ENCODE measurements at places on chromosomes 7 and 10. TPM values are rescaled to one million over a fixed set of nuclear protein-coding genes. Genes with fewer than 3 reads are reported as not detected.

DNA sequence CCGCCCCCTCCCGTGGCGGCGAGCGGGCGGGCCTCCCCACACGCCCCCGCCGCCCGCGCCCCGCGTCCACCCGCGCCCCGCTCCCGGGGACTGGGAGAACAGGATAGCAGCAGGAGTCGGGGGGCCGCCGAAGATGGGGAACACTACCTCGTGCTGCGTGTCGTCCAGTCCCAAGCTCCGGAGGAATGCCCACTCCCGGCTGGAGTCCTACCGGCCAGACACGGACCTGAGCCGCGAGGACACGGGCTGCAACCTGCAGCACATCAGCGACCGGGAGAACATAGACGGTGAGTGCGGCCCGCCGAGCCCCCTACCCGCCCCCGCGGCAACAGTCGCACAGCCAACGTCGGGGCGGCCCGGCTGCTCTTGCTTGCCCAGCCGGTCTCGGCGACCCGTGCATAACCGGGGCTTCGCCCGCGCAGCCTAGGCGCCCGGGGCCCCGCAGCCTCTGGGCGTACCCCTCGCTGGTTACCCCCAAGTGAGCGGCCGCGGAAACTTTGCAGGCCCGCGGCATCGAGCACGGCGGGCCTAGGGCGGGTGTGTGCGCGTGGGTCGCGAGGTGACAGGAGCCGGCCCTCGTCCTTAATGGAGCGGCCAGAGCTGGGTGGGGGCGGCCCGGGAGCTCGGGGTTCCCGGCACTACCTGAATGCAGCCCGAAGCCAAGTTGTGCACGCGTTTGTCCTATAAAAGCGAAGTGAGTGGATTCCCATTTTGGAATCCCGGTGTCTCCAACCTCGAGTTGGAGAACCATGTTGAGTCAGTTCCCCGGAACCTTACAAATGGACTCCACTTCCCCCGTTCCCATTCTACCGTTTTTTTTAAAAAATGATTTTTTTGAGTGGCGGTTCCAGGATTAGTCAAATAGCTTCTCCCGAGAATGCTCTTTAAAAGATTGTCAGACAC is 863 bp downstream of the CCNY start:
- H3K4me3 ChIP-seq: peak overlapping the region; percentile 95
- peaks cover 60% of the 10 kb centered on the region for H3K4me1 ChIP-seq
- H3K27ac ChIP-seq: peak overlapping the region; percentile 86
- H3K36me3 ChIP-seq: no peaks in the 10 kb centered on the region
- no peaks in the 10 kb centered on the region for H3K27me3 ChIP-seq
- no peak for DNase-seq

DNA sequence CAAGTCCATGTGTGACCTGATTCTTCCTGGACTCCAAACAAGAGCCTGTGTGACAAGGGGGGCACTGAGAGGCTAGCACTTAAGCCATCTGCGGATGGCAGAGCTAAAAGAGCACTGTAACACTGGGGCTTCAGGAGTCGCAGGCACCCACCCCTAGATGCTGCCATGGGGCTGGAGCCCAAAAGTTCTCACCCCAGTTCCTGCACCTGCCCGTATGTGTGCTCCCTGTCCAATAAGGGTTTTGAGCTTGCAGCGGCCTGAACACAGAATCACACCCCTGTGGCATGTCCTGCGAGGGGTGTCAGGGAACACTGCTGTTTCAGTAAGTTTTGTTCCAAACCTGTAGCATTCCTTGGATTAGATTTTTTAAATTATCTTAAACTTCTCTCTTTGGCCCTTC is 53.2 kb upstream of the GPR37 start:
- no peak overlapping the region for H3K27ac ChIP-seq
- peaks cover 24% of the 10 kb centered on the region for H3K36me3 ChIP-seq
- no peak overlapping the region for H3K4me3 ChIP-seq
- H3K4me1 ChIP-seq: no peaks in the 10 kb centered on the region
- no peaks in the 10 kb centered on the region for H3K27me3 ChIP-seq
- DNase-seq: no peak

DNA sequence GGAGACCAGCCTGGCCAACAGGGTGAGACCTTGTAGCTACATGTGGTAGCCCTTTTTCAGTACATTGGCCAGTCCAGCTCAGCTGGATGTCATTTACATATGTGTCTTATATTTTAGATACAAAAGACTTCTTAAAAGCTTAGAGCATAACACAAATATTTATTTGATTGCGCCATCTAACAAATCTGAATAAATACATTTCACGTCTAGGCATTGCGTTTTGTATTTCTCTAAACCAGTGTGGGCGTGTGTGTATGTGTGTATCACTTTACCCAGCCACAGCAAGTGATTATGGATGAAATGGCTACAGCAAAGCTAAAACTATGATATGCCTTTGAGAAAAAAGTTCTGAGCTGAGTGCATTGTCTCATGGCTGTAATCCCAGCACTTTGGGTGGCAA is 14.0 kb downstream of the RABGEF1 start:
- H3K4me3 ChIP-seq: no peak overlapping the region
- H3K36me3 ChIP-seq: no peaks in the 10 kb centered on the region
- H3K27ac ChIP-seq: no peak overlapping the region
- no peaks in the 10 kb centered on the region for H3K27me3 ChIP-seq

The HMX2 gene
- not detected for total RNA-seq

- H3K27ac ChIP-seq: no peak overlapping the region
- DNase-seq: no peak
- H3K4me3 ChIP-seq: no peak overlapping the region
- no peaks in the 10 kb centered on the region for H3K27me3 ChIP-seq
- H3K36me3 ChIP-seq: no peaks in the 10 kb centered on the region
- no peaks in the 10 kb centered on the region for H3K4me1 ChIP-seq
Measured at GRCh38 chr10:121091961-121092719, 241.0 kb downstream of the WDR11 start.

DNA sequence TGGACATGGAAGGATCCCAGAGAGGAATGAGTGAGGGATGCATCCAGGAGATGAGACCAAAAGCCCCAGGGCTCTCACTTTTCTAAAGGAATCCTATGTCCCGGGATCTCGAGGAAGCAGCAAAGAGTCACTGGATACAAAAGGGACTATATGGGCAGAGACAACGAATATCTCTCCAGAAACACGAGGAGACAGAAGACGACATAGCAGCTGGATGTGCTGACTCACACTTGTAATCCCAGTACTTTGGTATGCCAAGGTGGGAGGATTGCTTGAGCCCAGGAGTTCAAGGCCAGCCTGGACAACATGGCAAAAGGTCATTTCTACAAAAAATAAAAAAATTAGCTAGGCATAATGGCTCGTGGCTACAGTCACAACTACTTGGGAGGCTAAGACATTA is 24.7 kb upstream of the MSMB start:
- peak; percentile 68 for DNase-seq
- no peak overlapping the region for H3K4me3 ChIP-seq
- H3K36me3 ChIP-seq: no peaks in the 10 kb centered on the region
- no peaks in the 10 kb centered on the region for H3K4me1 ChIP-seq

GRCh38 chr10:35699848-35700486 is 57.9 kb upstream of the FZD8 start:
- peaks cover 7% of the 10 kb centered on the region for H3K4me1 ChIP-seq
- no peaks in the 10 kb centered on the region for H3K36me3 ChIP-seq
- H3K4me3 ChIP-seq: no peak overlapping the region
- H3K27me3 ChIP-seq: no peaks in the 10 kb centered on the region
- no peak for DNase-seq
- H3K27ac ChIP-seq: no peak overlapping the region

DNA sequence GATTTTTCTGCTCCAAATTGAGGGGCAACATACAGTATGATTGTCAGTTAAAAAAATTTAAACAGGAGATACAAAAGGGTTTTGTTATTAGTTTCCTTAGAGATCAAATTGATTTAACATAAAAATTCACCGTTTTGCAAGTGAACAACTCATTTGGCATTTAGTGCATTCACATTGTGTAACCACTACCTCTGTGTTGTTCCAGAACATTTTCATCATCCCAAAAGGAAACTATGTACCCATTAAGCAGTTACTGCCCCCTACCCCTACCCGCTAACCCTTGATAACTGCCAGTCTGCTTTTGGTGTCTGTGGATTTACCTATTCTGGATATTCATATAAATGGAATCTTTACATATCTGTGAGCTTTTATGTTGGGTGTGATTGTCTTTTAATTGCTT is 3.1 kb downstream of the ZRANB1 start:
- H3K36me3 ChIP-seq: peaks cover 5% of the 10 kb centered on the region
- DNase-seq: no peak
- no peaks in the 10 kb centered on the region for H3K27me3 ChIP-seq
- H3K27ac ChIP-seq: peak overlapping the region; percentile 46
- peaks cover 49% of the 10 kb centered on the region for H3K4me1 ChIP-seq
- H3K4me3 ChIP-seq: no peak overlapping the region
